ENCODE measurements at places on chromosomes 7 and 10. TPM values are rescaled to one million over a fixed set of nuclear protein-coding genes. Genes with fewer than 3 reads are reported as not detected.
A peak's percentile ranks its signal among the peaks of the same experiment; 100 is the strongest.

The NXPH1 gene
- total RNA-seq, result not detected

The BTBD16 gene
- total RNA-seq, result 0.15 TPM

The NCF1 gene
- 2.9 TPM for total RNA-seq

The CCDC172 gene
- not detected for total RNA-seq

- peak; percentile 21 for DNase-seq
Observed at GRCh38 chr7:494906-495305, 24.7 kb downstream of the PDGFA start.

DNA sequence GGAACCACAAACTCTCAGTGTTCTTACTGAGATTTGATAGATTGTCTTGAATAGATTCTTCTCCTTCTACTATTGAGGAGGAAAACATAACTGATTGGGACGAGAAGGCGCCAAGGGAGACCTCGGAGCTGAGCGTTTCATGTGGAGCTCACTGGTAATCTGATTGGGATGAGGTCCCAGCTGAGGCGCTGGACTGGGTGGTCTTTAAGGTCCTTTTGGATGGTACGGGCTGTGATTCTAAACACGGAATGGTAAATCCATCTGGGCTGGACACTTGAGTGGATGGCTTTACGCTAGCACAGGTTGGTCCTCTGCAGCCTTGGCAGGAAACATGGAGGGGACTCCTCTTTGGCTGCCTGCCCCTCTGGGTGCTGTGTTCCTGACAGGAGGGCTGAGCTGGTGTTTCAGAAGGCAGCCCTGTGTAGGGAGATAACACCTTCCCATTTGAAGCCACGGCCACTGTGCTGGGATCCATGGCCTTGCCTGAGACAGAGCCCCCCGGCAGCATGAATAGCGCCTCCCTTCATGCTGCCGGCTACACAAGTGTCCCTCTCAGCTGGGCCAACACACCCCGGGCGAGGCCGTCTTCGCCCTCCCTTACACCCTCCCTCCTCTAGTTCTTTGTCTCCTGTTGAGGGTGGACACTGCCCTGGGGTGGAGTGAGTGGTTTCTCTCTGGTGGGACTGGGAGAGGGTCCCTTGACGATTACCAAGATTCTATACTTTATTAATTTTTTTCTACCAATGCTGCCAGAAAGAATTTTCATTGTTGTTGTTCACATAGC lies 203.2 kb upstream of the SHH start:
- no peak for DNase-seq

- DNase-seq, result no peak
Observed at GRCh38 chr10:49645417-49645816, 31.6 kb downstream of the CHAT start.

- no peak for DNase-seq
Observed at GRCh38 chr10:102676534-102677315, 32.4 kb downstream of the TRIM8 start.

GRCh38 chr7:32152576-32152975 lies 82.4 kb upstream of the PDE1C start:
- DNase-seq, result no peak

GRCh38 chr7:151310578-151310977 lies 31.0 kb upstream of the NUB1 start:
- no peak for DNase-seq

DNA sequence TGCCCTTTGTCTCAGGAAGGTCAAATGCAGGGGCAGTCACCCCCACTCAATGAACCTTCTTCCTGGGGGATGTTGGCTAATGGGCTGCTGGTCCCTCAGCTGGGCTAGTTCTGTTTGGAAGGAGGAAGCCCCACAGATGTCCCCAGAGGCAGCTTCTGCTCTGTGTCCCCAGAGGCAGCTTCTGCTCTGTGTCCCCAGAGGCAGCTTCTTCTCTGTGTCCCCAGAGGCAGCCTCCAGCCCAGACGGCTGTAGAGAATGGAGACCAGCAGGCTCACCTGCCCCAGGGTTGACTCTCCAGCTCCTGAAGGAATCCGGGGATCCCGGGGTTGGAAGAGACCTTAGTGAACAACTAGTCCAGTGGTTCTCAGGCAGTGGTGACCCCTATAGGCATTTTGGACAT lies 62.5 kb upstream of the LEP start:
- DNase-seq, result no peak

DNA sequence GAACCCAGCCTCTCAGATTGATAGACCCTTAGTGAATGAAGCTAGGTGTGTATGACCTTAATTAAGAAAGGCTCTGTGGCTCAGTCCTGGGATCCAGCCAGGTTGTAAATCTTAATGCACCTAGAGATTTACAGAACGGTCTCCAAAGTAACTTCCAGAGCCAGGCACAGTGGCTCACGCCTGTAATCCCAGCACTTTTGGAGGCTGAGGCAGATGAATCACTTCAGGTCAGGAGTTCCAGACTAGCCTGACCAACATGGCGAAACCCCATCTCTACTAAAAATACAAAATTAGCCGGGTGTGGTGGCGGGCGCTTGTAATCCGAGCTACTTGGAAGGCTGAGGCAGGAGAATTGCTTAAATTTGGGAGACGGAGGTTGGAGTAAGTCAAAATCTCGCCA lies 24.3 kb downstream of the CALHM2 start:
- no peak for DNase-seq
